ENCODE measurements at places on chromosomes 6 and 20.

GRCh38 chr6:148999929-149000468, 253.2 kb downstream of the UST start:
- peak; percentile 89 for DNase-seq

DNA sequence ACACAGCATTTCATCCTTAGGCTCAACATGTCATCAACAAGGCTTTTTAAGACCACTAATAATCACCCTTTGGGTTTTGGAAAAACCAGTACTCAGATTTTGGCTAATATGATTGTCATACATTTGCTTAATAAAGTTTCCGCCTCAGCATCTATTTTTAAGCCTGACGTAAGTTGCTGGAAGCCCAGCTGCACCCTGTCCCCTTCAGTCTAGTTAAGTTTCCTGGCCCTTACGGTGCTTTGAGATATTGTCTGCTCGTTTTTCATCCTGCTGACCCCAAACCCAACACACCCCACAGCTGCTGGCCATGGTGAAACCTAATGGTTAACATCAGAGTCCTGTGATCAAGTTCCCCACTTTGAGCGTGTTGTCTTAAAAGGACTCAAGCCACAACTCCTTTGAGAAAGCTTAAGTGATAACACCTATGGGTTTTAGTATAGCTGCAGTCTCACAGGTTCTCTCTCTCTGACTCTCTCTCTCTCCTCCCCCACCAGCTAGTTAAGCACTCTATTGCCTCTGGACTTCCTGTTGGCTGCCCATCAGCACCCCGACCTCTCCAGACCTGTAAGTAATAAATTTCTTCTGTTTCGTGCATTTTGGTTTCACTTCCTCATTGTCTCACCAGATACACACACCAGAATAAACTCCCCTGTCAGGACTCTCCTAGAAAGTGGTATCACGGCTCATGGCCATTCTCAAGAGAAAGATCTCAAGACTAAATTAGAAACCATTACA, 802.0 kb downstream of the C6orf118 start:
- DNase-seq: no peak

DNA sequence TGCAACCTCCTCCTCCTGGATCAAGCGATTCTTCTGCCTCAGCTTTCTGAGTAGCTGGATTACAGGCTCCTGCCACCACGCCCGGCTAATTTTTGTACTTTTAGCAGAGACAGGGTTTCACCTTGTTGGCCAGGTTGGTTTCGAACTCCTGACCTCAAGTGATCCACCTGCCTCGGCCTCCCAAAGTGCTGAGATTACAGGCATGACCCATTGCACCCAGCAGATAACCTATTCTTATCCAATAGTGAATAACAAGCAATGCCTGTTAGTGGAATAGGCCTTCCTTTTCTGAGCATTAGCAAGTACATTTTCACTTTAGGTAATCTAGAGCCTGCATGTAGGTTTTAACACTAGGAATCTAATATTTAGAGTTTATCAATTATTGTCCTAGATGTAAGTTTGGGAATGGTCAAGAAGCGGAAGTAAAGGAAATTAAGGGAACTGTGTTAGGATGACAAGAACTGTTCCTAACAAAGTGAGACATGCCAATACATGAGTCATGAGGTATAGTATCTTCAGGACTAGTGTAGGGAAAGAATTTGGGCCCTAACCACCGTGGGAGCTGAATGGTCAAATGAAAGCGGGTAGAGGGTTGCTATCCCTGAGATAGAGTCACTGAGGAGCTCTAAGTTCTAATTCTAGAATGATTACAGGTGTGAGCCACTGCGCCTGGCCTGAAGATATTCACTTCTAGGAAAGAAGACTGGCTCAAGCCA, 15.0 kb downstream of the BLTP3A start:
- peak; percentile 27 for DNase-seq

DNA sequence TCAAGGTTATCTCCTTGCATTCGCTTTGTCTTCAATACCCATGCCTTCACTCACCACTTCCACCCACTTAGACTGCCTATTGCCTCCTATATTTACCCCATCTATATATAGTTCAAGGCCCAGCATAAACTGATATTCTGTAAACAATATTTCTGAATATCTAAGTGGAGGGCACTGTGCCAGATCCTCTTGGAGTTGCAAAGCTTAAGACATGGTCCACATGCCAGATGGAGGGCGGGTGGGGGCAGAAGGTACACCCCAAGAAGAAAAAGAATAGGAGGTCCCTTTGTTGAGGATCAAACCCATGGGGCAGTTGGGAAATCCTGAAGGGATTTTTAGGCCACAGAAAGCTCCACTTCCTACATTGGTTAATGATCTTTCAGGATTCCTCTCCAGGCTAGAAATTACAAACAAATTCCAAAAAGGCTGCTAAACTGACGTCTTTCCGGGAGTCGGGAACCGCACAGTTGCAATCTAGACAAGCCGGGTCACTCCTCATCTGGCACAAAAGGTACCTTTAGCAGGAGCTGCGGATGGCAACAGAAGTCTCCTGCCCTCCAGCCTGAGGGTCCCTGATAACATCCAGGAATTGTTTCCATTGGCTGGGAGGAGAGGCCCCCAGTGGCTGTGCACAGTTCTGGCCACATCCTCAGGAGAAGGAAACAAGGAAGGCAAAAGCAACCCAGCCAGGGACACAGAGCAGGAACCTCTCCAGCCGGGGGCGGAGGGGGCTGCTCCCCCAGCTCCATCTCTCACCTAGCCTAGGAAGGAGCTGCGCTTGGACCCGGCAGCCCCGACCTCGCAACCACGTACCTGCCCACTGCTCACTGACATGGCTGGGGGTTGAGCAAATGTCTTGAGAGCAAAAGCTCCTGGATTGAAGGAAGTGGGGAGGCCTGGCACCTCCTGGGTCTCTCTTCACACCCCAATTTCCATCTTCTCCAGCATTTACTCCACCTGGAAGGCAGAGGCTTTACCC, 5.9 kb upstream of the LPIN3 start:
- peak; percentile 42 for DNase-seq

DNA sequence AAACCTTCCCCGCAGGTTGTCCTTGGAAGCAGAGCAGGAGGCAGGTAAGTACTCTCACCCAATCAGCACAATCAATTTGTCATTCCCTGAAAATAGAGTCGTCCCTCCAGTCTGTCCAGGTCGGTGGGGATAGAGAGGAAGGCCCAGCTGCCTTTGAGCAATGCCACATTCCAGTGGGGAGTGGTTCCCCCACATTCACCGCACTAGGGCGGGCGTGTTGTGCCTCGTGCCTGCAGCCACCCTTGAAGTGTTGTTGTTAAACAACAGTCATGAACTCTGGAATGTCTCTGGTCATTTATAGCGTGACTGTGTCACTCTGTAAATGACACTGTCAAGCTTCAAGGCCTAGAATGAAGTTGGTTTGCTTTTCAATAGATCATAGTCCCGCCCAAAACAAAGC, 33.4 kb downstream of the PRDM1 start:
- no peak for DNase-seq

- no peak for DNase-seq
Measured at GRCh38 chr20:59300333-59301081, at the start of gene EDN3. EDN3 (plus strand) TSS chr20:59300611; CDS start chr20:59300813, 202 bp downstream.

DNA sequence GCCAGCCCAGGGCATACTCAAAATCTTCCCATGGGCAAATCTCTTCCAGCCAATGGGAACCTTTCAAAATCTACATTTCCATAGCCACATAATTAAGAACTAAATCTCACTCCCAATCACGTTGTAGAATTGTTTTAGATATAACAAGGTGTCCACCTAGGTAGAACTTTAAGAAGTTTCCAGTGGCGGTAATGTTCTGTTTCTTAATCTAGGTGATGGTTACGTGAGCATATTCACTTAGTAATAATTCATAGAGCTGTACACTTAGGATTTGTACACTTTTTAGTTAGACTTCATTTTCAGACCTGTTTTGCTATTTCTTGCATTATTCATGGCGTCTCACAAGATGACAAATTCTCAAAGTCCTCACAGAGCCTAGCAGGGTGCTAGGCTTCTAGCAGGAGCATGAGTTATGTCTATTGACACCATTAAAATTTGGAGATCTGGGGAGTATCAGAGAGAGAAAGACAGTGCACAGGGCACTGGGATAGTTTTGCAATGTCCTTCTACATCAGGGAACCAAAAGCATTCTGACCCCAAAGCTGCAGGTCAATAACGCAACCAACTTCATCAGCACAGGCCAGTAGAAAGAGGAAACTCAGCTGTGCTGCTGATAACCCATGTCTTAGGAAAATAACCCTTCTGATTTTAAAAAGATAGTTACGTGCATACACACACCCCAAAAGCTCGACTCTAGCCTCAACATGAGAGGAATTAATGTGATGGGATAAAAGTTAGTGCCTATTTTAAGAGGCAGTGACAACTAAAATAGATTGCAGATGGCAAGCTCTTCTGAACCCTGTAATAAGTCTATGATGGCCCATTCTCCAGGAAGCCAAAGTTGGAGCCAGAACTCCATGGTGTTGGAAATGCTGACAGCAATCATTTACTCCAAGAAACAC, 518.1 kb upstream of the JARID2 start:
- no peak for DNase-seq

DNA sequence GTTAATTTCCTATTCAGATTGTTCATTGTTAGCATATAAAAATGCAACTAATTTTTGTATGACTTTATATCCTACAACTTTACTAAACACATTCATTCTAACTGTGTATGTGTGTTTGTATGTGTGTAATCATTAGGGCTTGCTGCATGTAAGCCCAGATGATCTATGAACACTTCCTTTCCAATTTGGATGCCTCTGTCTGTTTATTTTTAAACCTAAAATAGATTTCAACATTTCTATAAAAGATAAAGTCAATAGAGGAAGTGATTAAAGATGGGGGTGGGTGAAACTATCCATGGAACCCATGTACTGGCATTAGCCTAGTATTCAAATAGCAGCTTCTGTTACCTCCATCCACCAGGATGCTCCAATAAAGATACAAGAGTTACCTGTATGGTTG, 15.7 kb upstream of the AKAP12 start:
- DNase-seq: no peak

DNA sequence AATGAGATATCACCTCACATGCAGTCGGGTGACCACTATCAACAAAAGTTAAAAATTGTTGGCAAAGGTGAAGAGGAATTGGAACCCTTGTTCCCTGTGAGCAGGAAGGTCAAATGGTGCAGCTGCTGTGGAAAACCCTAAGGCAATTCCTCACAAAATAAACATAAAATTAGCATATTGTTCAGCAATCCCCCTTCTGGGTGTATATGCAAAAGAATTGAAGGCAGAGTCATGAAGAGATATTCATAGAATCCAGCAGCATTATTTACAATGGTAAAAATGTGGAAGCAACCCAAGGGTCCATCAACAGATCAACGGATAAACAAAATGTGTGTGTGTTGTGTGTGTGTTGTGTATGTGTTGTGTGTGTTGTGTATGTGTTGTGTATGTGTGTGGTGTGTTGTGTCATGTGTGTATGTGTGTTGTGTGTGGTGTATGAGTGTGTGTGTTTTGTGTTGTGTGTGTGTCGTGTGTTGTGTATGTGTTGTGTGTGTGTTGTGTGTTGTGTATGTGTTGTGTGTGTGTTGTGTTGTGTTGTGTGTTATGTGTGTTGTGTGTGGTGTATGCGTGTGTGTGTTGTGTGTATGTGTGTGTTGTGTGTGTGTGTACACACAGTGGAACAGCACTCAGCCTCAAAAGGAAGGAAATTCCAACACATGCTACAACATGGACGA, 245.1 kb downstream of the ERMARD start:
- no peak for DNase-seq

DNA sequence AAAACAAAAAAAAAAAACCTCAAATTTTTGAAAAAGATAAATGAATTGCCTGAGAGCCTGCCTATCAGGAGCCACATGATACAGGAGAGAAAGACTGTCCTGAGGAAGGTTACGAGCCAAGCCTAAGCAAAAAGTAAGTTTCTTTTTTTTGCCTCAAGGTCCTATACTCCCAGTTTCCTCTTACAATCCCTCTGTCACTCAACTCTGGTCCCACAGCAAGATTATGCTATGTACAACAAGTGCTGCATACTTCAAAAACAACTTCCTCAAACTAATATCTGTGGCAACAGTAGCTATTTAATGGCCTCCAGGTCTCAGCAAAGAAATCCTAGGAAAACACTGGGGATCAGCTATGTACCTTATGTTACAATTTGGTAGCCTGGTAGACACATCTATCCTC, 46.8 kb downstream of the PLN start:
- no peak for DNase-seq

DNA sequence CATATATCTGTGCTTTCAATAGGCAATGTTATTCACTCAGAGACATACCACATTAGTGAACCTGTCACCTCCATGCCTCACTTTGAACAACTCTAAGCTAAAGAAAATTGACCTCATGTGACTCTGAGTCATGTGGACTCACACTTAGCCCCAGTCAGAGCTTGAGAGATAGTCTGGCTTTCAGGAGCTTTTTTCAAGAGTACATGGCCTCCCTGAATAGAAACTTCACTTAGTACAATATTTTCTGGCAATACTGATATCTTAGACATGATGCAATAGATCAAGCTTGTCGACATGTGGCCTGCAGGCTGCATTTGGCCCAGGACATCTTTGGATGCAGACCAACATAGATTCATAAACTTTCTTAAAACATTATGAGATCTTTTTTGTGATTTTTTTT, 8.5 kb downstream of the SPTLC3 start:
- DNase-seq: peak; percentile 83

DNA sequence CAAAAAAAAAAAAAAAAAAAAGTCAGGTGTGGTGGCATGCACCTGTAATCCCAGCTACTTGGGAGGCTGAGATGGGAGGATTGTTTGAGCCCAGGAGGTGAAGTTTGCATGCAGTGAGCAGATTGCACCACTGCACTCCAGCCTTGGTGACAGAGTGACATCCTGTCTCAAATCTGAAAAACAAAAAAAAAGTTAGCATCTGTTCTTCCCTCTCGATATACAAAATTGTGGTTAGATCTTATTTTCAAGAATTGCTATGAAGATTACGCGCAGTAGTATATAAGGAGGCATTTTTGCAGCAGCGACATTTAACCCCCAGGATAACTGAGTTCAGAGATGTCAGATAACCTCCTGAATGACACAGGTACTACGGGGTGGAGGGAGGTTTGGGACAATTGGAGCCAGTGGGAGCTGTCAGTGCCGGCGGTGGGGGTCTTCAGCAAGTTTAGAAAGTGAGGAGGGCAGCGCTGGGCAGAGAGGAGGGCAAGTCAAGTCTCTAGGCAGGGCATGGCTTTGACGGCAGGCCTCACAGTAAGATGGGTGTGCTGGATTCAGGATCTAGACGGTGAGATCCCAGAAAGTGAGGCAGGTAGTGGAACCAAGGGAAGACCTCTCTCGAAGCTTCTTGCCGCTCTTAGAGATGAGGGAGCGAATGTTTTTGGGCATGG, 26.2 kb upstream of the MRPS18A start:
- no peak for DNase-seq

DNA sequence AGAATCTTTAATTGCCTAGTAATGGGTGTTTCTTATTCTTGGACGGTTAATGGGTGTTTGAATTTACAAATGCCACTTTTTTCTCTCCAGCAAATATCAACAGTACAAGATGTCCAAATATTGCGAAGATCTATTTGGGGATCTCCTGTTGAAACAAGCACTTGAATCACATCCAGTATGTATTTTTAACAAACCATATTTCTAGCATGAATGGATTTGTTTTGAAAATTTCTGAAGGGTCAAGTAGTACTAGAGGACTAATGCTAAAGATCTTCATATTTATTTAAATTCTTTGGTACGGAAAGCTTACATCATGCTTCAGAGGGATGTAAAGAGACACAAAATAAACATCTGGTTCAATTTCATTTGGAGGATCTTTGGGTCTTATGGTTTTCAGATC, 123.9 kb upstream of the LAMP5 start:
- DNase-seq: no peak

All from choroid plexus epithelial cell (primary cell).